ENCODE measurements at places on chromosomes 16 and 17. TPM values are rescaled to one million over a fixed set of nuclear protein-coding genes. Genes with fewer than 3 reads are reported as not detected.

- no peaks in the 10 kb centered on the region for H3K27me3 ChIP-seq
- peaks cover 34% of the 10 kb centered on the region for H3K36me3 ChIP-seq
Observed at GRCh38 chr17:7248796-7249195, 2.7 kb downstream of the CTDNEP1 start.

DNA sequence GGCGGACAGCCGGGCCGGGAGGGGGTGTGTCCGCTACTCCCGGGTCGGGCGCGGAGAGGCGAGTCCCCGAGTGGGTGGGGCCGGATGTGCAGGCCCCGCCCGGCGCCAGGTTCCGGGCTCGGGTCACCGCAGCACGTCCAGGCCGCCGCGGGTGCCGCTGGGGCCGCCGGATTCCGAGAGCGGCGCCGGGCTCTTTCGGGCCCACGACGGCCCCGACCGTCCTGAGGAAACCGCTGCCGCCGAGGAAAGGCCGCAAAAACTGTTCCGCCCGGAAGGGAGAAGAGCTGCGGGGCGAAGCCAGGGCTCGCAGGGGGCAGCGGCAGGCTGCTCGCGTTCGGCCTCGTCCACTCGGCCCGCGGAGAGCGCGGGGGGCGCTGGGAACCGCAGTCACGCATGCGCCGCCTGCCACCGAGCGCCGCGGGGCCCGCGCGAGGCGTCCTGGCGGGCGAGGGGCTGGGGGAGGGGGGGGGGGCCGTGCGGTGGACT, at the start of gene ZKSCAN2:
TSS of gene ZKSCAN2 (minus strand) at position 376 of the 486 bp plus-strand sequence. CDS start 718 bp downstream, outside the sequence.
- peak within 1 kb of the TSS; percentile 99 for H3K27ac ChIP-seq
- no peaks in the 10 kb centered on the region for H3K27me3 ChIP-seq
- peak; percentile 93 for DNase-seq
- peaks cover 20% of the 10 kb centered on the region for H3K36me3 ChIP-seq

- no peak for DNase-seq
- H3K36me3 ChIP-seq: no peaks in the 10 kb centered on the region
- H3K4me1 ChIP-seq: peaks cover 3% of the 10 kb centered on the region
Observed at GRCh38 chr17:50570528-50570927, 10.0 kb downstream of the CACNA1G start.

DNA sequence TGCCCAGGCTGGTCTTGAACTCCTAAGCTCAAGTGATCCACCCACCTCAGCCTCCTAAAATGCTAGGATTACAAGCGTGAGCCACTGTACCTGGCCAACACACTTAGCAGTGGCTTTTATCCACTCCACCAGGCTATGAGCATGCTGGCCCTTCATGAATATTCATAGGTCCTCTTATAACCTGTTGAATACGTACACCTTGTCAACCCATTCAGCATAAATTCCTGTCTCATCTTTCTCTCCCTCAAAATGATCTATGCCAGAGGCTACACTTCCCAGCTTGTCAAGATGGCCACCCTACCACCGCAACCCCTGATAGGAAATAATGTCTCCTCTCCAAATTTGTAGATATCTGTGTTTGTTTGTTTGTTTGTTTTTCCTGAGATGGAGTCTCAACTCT, 11.0 kb upstream of the ZG16 start:
- H3K27me3 ChIP-seq: no peaks in the 10 kb centered on the region
- DNase-seq: no peak
- no peak overlapping the region for H3K4me3 ChIP-seq
- no peaks in the 10 kb centered on the region for H3K36me3 ChIP-seq

GRCh38 chr17:39045948-39046679, 78.9 kb upstream of the FBXO47 start:
- DNase-seq: peak; percentile 28
- H3K36me3 ChIP-seq: no peaks in the 10 kb centered on the region
- H3K27ac ChIP-seq: no peak overlapping the region
- H3K4me1 ChIP-seq: no peaks in the 10 kb centered on the region
- no peaks in the 10 kb centered on the region for H3K27me3 ChIP-seq
- H3K4me3 ChIP-seq: no peak overlapping the region

DNA sequence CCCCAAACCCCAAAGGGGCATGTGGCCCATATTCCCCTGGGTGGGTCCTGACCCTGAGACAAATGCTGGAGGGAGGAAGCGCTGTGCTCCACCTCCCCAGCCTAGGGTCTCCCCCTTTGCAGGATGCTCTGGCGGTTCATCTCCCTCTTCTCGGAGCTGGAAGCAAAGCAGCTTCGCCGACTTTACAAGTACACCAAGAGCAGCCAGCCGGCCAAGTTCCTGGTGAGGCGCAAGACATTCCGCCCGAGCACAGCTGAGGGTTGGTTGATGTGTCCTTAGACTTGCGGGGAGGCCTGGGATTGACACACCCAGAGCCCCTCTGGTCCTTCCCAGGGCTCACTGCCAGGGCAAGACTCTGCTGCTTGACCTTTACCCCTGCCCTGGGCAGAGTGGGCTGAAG, 4.3 kb downstream of the CHCT1 start:
- peaks cover 6% of the 10 kb centered on the region for H3K4me1 ChIP-seq
- no peaks in the 10 kb centered on the region for H3K27me3 ChIP-seq
- DNase-seq: no peak
- no peak overlapping the region for H3K4me3 ChIP-seq
- H3K27ac ChIP-seq: no peak overlapping the region

DNA sequence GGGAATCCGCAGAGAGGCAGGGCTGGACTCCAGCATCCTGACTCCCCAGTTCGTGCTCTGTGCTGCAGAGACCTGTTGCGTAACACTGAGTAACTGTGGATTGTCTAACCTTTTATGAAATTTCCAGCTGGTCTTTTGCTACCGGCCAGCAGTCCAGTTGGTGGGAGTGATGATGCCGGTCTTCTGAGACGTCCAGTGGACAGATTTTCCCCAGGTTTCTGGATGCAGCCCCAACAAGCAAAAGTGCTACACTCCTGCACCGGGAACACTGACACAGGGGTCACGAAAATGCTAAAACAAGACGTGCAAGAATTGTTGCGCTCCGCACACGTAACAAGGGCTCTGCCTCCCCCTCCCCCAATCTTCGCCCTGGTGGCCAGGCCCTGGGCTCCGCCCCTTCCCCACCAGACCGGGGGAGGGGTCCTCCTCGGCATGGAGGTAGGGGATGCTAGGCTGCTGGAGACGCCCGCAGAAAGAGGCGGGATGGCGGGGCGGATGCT, 701 bp upstream of the MRC2 start:
- H3K27ac ChIP-seq: peak overlapping the region; percentile 93
- peak overlapping the region; percentile 81 for H3K4me3 ChIP-seq
- peaks cover 5% of the 10 kb centered on the region for H3K27me3 ChIP-seq
- H3K4me1 ChIP-seq: peaks cover 49% of the 10 kb centered on the region

DNA sequence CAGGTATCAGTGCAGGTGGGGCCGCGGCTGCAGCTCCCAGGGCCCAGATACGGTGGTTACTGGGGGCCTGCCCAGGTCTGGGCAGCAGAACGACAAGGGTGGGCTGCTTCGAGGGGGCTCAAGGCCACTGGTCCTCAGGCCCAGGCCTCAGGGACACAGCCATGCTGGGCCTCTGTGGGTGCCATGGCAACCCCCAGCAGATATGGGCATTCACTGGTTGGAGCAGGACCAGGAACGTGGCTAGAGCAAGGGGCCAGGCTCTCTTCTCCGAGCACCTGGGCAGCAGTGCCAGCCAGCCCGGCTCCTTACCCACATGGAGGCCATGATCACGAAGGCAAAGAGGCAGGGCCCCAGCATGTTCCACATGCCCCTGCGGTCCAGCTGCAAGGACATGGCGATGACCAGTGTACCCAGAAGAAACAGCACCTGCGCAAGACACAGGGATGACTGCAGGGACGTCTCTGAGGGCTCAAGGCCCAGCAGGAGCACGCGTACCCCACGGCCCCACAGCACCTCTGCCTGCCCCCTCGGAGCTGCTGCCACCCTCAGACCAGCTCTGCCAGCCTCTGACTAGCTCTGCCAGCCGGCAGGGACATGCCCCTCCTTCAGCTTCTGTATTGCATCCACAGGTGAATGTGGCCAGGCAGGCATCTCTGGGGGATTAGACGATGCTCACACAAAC, 2.1 kb upstream of the MRPL28 start:
- no peak overlapping the region for H3K4me3 ChIP-seq
- H3K4me1 ChIP-seq: peaks cover 20% of the 10 kb centered on the region
- H3K27ac ChIP-seq: no peak overlapping the region

GAA gene
- 48.4 TPM for total RNA-seq

MT4 gene
- not detected for total RNA-seq

HSD17B2 gene
- total RNA-seq: 5.0 TPM

Data from suprapubic skin (tissue), 4 donors.